ENCODE measurements at places on chromosomes 13 and 19.

DNA sequence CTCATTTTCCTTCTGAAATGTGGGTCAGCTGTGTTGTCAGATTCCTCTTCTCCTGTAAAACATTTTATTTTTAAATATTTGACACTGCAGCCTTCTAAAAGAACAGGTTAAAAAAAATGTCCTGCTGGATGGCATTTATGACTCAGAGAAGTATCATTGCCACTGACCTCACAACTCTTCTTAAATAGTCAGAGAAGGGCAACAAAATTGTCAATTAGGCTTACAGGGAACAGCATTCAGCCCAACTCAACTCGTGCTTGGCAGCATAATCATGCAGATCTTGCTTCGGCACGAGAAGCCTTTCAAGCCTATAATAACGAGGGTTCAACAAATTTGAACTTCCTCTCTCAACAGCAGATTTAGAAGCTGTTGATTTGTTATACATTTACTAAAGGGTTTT, 296.7 kb upstream of the DACH1 start:
- DNase-seq, result no peak

- DNase-seq, result no peak
Measured at GRCh38 chr13:59962343-59962742, 201.4 kb downstream of the DIAPH3 start.

DNA sequence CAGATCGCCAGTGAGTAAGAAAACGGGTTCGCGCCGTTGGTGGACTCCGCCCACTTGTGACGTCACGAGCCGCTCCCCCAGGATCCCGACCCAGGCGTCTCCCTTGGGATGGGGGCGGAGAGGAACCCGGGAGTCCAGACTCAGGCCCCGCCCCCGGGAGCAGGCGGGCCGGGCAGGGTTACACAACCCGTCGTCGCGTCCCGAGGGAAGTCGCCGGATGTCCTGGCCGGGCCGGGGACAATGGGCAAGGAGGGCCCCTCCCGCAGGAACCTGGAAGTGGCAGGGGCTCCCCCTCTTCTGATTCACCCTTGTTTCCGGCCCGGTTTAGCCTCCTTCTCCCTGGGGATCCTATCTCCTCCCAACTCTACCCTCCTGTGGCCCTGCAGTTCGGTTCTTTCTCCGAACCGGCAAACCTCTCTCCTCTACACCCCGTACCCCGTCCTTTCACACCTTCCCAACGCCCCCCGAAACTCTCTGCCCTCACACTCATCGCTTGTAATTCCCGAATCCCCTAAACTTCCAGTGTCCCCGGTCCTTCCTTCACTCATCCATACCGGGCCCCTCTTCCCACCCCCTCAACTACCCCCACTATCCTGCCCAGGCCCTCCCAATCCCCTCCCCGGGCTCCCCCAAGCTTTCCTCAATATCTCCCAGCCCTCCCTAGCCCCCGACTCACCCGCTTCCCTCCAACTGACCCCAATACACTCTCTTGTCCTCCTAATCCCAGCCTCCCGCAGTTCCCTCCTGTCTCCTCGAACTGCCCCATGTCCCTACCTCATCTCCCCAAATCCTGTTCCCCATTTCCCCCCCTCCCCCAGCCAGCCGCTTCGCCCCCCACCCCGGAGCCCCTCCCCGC, 20.0 kb upstream of the ERCC1 start:
- peak; percentile 100 for DNase-seq

DNA sequence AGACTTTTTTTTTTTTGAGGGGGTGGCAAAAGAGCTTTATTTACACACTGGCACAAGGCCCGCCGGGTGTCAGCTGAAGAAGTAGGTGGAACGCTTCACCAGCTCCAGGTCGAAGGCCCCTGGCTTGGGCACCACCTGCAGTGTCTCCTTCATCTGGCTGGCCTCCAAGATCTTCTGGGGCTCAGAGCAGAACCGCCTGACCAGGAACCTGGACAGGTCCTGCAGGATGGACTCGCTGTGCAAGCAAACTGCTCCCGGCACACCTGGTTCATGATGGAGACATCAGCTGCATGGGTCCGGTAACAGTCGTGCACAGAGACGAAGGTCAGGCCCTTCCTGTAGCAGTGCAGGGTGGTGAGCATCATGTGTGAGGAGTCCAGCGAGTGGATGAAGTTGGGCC, 4.4 kb upstream of the CYP4F2 start:
- DNase-seq, result no peak
